ENCODE measurements at places on chromosomes 2 and 18. TPM values are rescaled to one million over a fixed set of nuclear protein-coding genes. Genes with fewer than 3 reads are reported as not detected.

Gene SERPINB2
- 186 TPM for polyA plus RNA-seq

Gene RAPGEF4
- 1.7 TPM for polyA plus RNA-seq

Gene ACADL
- 0.57 TPM for polyA plus RNA-seq

Gene SLC19A3
- polyA plus RNA-seq, result 0.14 TPM

Gene RPRD1A
- 15.0 TPM for polyA plus RNA-seq

Gene UGT1A6
- 4.8 TPM for polyA plus RNA-seq
